ENCODE measurements at places on chromosomes 2 and 18. TPM values are rescaled to one million over a fixed set of nuclear protein-coding genes. Genes with fewer than 3 reads are reported as not detected.

The RAD51AP2 gene
- not detected for total RNA-seq

The QPCT gene
- total RNA-seq = 1.4 TPM

GRCh38 chr2:200635251-200635650 is 49.4 kb downstream of the AOX1 start:
- no peaks in the 10 kb centered on the region for H3K36me3 ChIP-seq
- H3K27me3 ChIP-seq = no peaks in the 10 kb centered on the region
- H3K4me3 ChIP-seq = no peak overlapping the region
- DNase-seq = no peak
- no peaks in the 10 kb centered on the region for H3K4me1 ChIP-seq
- H3K27ac ChIP-seq = no peak overlapping the region

DNA sequence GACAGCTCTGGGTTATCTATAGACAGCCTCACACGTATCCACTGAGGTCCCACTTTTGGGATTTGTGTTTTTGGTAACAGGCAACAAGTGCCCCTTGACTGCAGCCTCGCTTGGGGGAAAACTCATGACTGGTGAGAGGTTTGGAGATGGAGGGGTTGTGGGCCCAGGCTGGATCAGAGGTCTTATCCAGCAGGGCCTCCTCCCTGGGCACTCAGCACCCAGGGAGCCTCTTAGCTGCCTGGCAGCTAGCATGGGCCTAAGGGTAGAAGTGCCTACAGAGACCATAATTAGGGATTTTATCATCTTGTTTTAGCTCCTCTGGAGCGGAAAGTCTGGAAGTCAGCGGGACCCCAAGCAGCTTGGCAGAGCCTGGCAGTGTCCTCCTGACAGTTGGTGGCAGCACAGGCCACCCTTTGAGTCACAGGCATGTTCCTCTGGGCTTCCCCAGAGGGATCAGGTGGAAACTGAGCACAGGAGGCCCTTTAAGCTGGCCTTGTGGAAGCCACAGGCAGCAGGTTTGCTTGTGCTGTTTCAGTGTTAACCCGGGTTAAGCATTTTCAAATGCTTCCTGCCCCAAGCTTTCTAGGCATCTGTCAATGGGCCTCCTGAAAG is 143.1 kb downstream of the KCTD1 start:
- no peaks in the 10 kb centered on the region for H3K36me3 ChIP-seq
- no peak for DNase-seq
- no peaks in the 10 kb centered on the region for H3K4me1 ChIP-seq
- no peak overlapping the region for H3K4me3 ChIP-seq
- H3K27ac ChIP-seq = no peak overlapping the region

GRCh38 chr2:149849591-149849990 is 262.0 kb upstream of the MMADHC start:
- no peak overlapping the region for H3K4me3 ChIP-seq
- no peaks in the 10 kb centered on the region for H3K36me3 ChIP-seq
- DNase-seq = no peak
- no peaks in the 10 kb centered on the region for H3K4me1 ChIP-seq
- H3K27me3 ChIP-seq = no peaks in the 10 kb centered on the region
